ENCODE measurements at places on chromosomes 1 and 21. TPM values are rescaled to one million over a fixed set of nuclear protein-coding genes. Genes with fewer than 3 reads are reported as not detected.

Gene ZNF695
- total RNA-seq = 2.0 TPM

Gene SLAMF8
- total RNA-seq = not detected

Gene DPT
- 5.5 TPM for total RNA-seq

Gene TRIM63
- total RNA-seq = not detected

Gene BMP8A
- 0.47 TPM for total RNA-seq

Gene PIK3CD
- total RNA-seq = 6.6 TPM

Gene ATAD3C
- total RNA-seq = 0.15 TPM

Gene GATAD2B
- total RNA-seq = 2.6 TPM

Gene KLHDC9
- total RNA-seq = 1.5 TPM

Gene CELA3B
- total RNA-seq = not detected

Gene HRNR
- not detected for total RNA-seq

Gene FCN3
- not detected for total RNA-seq

Gene CELA2A
- total RNA-seq = not detected

Gene HSD3B2
- total RNA-seq = not detected

Gene CFAP107
- not detected for total RNA-seq

Gene ASAP3
- 83.3 TPM for total RNA-seq

Gene POU3F1
- not detected for total RNA-seq

Gene GUCA2B
- not detected for total RNA-seq

Gene LHX8
- 0.59 TPM for total RNA-seq

Gene KLHDC8A
- total RNA-seq = 0.08 TPM

Gene SYCP1
- not detected for total RNA-seq

Gene CD52
- total RNA-seq = not detected

Gene CRYZ
- 19.9 TPM for total RNA-seq

Gene OR2T2
- total RNA-seq = not detected

Gene MRPL9
- 74.6 TPM for total RNA-seq

Gene CYP2J2
- total RNA-seq = not detected

Gene DUSP10
- total RNA-seq = 7.3 TPM

Gene PFKL
- total RNA-seq = 530 TPM

Gene PSRC1
- 4.7 TPM for total RNA-seq

Gene KCNN3
- not detected for total RNA-seq

Gene SOX13
- 6.5 TPM for total RNA-seq

Gene FMO1
- 1.4 TPM for total RNA-seq

Gene PARS2
- total RNA-seq = 4.5 TPM

Gene ITGB2
- total RNA-seq = 0.30 TPM

Gene PALMD
- 26.1 TPM for total RNA-seq

Gene CYYR1
- total RNA-seq = 0.35 TPM

Gene INKA2
- total RNA-seq = 1.1 TPM

Gene PROX1
- under 0.01 TPM for total RNA-seq

Gene CFHR1
- total RNA-seq = not detected

Gene LCE3E
- total RNA-seq = not detected

Gene KRTAP13-2
- not detected for total RNA-seq

Gene SMIM1
- total RNA-seq = 0.70 TPM

Gene HSPA6
- total RNA-seq = 0.75 TPM

Gene GPR157
- 2.2 TPM for total RNA-seq
